ENCODE measurements at places on chromosomes 3 and 15.

GRCh38 chr3:145698749-145699148 is 462.2 kb downstream of the PLOD2 start:
- DNase-seq: no peak

GRCh38 chr15:68148039-68148438 is 57.1 kb downstream of the CALML4 start:
- DNase-seq: no peak

GRCh38 chr15:66800584-66801235 is 98.7 kb downstream of the SMAD6 start:
- no peak for DNase-seq

DNA sequence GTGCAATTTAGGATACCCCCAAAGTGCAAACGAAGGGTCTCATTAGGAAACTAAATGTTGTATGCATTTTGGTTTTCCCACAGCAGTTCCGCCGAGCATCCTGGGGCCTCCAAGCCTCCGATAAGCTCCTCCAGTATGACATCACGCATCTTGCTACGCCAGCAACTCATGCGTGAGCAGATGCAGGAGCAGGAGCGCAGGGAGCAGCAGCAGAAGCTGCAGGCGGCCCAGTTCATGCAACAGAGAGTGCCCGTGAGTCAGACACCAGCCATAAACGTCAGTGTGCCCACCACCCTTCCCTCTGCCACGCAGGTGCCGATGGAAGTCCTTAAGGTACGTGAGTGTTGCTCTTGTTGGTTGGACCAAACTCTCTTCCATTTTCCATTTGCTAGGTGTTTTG is 120.5 kb upstream of the SAMMSON start:
- no peak for DNase-seq

GRCh38 chr3:196193736-196194541 is 17.3 kb downstream of the ZDHHC19 start:
- no peak for DNase-seq

- DNase-seq: no peak
These were observed 10.8 kb downstream of the MINAR1 start for GRCh38 chr15:79442911-79443310.
